Pons (tissue), 1 donor: ENCODE measurements at places on chromosomes 2 and 18.

- DNase-seq: no peak
Observed at GRCh38 chr2:71597756-71598155, 144.4 kb downstream of the DYSF start.

- DNase-seq: no peak
Observed at GRCh38 chr2:40545645-40546044, 93.8 kb upstream of the SLC8A1 start.

DNA sequence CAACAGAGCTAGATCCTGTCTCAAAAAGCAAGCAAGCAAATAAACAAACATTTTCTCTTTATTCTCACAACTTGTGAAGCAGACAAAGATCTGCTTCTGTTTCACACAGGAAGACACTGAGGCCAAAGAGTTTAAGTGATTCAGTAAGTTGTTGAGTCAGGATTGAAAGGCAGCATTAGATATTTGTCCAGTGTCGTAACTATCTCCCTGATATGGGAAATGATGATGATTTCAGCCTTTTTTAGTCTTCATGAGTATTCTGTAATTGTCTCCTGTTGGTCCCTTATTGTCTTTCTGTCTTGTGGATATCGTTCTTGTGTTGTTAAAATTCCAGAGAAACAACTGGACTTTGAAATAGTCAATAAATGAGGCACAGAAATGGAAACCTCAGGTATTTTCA lies 59.6 kb downstream of the GATA6 start:
- no peak for DNase-seq

GRCh38 chr2:207219676-207220501 lies 54.1 kb upstream of the KLF7 start:
- DNase-seq: no peak

DNA sequence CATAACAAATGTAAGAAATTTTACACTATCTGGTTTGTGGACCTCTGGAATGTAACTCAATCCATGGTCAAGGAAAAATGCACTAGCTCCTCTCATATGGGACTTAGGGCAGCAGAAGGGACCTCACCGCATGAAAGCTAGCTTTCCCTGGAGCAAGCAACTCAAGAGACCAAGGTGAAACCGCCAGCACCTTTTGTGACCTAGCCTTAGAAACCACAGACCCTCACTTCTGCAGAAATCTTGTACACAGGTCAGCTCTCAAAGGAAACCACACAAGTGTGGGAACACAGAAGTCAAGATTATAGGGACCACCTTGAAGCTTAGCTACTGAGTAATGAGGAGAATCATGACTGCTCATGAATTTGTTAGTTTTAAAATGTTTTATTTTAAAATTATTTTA lies 222.5 kb downstream of the DLGAP1 start:
- no peak for DNase-seq

DNA sequence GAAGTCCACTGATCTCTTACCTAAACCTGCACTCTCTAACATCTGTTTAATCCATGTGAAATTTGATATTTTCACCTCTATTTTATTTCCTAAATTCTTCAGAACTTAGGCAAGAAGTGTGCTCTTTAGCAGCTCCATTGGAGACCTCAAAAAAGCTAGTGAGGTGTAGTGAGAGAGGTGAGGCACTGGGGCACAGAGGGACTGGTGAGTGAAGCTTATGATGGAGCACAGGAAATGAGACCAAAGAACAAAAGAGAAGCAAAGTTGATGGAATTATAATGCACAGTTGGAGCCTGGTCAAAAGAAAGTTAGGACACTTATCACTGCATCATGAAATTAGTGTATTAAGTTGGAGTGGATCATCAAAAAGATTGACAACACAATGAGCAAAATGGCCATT lies 1050.7 kb upstream of the NRXN1 start:
- DNase-seq: no peak

GRCh38 chr2:44829771-44830170 lies 111.7 kb upstream of the SIX3 start:
- DNase-seq: no peak

GRCh38 chr2:18209934-18210639 lies 331.6 kb downstream of the KCNS3 start:
- no peak for DNase-seq

- DNase-seq: no peak
Observed at GRCh38 chr18:52652391-52652790, 312.4 kb downstream of the DCC start.

GRCh38 chr18:13229001-13229671 lies 10.6 kb downstream of the LDLRAD4 start:
- DNase-seq: no peak

DNA sequence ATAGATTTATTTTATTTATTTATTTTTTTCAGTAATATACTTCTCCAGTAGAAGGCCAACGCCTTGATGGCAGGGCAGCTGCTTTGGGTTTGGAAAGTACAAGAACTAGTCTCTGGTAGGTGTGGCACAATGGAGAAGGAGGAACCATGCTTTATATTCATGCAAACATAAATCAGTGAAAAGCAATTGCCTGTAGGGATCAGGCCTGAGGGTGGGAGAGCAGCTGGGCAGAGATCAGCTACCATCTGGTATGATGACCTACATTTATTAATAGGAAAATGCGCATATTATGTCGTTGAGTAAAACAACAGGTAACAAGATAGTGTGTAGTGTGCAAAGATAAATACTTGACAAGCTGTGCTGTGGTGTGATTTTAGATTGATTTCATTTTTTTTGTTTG lies 120.4 kb upstream of the TLK1 start:
- no peak for DNase-seq

DNA sequence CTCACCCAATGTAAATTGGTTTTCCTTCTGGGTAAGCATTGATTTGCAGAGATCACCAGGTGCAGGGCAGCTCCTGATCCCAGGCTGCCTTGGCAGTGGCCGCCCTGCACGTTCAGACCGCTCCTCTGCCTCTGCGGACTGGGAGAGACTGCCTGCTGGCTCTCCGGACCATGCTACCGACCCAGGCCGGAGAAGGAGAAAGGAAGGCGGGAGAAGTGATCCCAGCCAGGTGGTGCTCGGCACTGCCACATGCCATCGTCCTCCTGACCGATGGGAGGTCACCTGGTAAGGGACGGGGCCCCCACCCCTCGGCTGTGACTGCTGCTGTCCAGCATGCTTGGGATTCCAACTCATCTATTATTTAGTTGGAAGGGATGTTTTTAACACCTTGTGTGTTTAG lies 108.1 kb upstream of the POU3F3 start:
- no peak for DNase-seq

DNA sequence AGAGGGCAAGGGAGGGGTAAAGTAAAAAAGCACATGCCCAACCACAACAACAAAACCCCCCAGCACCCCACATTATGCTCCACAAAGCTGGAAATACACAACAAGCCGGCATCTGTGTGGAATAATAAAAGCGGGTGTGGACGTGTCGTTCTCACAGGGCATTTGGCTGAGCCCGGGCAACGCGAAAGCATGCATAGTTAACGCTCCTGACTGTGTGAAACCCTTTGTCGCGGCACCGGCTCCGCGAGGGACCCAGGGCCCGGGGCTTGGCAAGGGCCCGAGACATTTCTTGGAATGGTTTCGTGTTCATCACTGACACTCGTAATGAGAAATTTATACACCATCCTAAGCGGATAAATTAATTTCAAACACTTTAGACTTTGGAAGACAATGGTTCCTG lies 165.6 kb downstream of the INHBB start:
- peak; percentile 17 for DNase-seq

- no peak for DNase-seq
Observed at GRCh38 chr2:1965726-1966125, 221.4 kb upstream of the PXDN start.

DNA sequence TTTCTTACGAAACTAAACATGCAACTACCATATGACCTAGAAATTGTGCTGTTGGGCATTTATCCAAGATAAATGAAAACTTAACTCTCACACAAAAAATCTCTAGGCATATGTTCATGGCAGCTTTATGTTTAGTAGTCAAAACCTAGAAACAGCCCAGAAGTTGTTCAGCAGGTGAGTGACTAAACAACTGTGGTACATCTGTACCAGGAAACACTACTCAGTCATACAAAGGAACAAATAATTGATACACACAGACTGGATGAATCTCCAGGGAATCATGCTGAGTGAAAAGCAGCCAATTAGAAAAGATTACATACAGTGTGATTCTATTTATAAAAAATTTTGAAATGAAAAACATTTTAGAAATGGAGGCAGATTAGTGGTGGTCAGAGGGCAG lies 29.3 kb downstream of the DYNC2LI1 start:
- no peak for DNase-seq

DNA sequence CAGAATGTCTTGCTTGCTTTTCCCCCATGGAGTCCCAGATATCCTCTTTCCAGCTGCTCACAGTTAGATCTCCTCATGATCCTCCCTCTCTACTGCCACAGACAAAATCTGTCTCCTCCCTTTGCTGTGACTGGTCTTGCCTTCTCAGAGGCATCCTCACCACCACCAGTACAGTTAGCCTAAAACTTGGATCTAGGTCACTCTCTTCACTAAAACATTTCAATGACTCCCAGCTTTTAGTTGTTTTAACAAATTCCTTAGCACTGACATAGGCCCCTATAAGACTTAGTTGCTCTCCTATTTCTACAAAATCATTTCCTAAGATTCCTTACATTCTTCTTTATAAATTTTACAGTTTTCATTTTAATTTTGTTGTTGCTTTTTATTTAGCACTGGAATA lies 734.2 kb upstream of the CHAC2 start:
- DNase-seq: no peak

- DNase-seq: no peak
Observed at GRCh38 chr2:232723027-232723426, 25.9 kb downstream of the GIGYF2 start.

DNA sequence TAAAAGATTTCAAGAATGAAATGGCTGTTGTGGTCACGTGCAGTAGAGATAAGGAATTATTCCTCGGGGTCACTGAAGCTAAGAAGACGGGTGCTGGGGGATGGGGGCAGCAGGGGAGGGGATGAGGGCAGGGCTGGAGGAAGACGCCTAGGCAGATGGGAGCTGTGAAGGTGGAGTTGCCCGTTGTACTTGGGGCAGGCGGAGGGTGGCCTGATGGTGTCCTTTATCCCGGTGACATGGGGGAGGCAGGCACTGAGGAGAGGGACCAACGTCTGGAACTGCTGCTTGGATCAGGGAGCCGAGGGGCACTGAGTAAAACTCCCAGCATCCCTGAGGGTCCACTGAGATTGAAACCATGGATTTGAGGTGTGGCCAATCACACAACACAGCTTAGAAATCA lies 64.9 kb downstream of the ZCCHC2 start:
- DNase-seq: no peak

- DNase-seq: no peak
Observed at GRCh38 chr2:23244617-23245016, 140.4 kb upstream of the KLHL29 start.

GRCh38 chr2:112985090-112985489 lies 7.3 kb downstream of the IL36G start:
- DNase-seq: no peak

DNA sequence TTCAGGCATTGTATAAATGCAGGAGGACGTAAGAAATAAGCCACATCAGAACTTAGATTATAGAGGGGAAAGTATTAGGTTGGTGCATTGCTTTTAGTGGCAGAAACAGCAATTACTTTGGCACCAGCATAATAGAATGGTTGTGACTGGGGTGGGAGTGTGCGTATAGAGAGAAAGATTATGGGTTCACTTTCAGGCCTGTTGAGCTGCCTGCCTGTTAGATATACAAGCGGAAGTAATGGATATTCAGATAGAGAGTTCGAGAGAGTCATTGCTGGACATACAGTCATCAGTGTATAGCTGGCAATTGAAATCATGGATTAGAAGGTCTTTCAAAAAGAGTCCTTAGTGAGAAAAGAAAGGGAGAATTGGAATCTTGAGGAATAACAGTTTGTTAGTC lies 139.2 kb upstream of the MYO3B start:
- DNase-seq: no peak

DNA sequence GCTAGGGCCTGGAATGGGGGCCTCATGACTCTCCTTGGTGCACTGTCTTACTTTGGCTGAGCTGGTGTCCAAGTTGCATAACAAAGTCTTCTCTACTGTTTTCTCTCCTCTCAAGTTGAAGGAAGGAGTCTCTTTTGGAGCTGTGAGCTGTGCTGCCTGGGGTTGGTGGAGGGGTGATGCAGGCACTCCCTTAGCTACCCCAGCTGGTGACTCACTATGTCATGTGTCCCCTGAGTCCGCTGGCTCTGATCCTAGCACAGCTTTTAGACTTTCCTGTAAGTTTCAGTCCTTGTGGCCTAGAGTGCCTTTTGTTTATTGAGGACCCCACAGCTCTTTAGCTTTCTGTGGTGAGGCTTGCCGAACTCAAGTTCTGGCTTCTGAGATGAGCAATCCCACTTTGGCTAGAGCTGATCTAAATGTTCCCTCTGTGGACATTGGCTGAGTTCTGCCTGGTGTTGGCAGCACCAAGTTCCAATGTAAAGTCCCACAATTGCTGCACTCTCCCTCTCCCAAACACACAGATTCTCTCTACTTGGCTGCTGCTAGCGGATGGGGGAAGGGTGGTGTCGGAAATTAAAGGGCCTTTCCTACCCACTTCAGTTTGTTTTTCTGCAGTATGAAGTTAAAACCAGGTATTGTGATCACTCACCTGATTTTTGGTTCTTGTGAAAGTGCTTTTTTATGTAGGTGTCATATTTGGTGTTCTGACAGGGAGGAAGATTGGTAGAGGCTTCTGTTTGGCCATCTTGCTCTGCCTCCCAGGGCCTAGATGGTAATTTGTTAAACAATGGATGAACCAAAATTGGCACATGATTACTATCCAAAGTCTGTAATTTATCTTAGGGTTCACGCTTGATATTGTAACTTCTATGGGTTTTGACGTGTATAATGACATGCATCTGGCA lies 83.2 kb downstream of the COMMD1 start:
- no peak for DNase-seq

GRCh38 chr2:23350041-23350791 lies 34.8 kb upstream of the KLHL29 start:
- no peak for DNase-seq
